ENCODE measurements at places on chromosomes 12 and 14.

DNA sequence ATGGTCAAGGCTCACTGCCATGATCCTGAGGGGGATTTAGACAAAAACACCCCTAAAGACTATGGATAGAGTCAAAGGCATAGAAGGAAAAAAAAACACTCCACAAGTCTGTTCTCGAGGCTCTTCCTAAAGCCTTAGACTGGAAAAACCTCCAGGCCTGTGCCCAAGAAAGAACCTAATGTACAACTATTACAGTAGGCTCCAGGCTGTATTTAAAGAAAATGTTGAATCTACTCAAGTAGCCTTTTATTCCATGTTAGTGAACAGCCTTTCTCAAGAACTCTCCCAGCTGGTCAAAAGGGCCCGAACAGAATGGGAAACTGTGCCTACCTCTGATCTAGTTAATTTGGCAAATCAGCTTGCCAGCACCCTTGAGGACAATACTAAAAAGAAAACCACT is 28.3 kb downstream of the GNPTAB start:
- DNase-seq: no peak

- no peak for DNase-seq
These were observed 33.7 kb downstream of the ITPK1 start for GRCh38 chr14:93081876-93082570.

GRCh38 chr12:98397323-98398105 is 117.9 kb upstream of the TMPO start:
- DNase-seq: peak; percentile 75

DNA sequence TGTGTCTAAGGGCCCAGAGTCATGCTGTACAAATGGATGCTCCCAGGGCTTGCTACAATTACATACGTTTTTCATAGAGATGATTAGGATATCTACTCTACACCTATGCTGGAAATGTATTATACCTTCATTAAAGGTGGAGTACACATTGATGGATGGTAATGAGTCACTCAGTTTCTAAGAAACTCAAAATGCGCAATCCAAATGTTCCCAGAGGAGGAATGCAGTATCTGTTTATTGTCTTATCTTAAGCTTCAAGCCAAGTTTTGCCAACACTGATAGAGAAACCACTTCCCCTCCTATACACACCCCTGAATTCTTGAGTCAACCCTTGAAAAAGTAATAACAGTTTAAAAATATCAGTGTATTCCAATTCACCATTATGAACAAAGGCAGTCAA is 266.6 kb upstream of the FAR2 start:
- DNase-seq: no peak

DNA sequence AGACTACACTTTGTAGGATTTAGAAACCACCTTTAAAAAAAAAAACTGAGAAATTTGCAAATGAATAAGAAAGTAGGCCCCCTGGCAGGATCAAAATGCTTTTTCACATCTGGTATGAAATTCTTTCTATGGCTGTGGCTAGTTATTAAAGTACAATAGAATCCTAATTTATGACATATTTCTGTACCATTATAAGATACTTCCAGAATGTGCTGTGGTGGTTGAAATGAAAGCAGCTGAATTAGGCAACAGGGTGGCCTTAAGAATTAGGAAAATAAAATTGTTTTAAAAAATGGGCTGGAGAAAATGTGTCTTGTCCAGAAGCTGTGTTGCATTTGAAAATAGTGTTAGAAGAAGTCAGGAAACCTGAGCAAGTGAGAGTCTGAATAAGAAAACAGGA is 85.9 kb upstream of the PDE3A start:
- DNase-seq: no peak

GRCh38 chr14:23119363-23120327 is 590 bp upstream of the CEBPE start:
- DNase-seq: peak; percentile 16

DNA sequence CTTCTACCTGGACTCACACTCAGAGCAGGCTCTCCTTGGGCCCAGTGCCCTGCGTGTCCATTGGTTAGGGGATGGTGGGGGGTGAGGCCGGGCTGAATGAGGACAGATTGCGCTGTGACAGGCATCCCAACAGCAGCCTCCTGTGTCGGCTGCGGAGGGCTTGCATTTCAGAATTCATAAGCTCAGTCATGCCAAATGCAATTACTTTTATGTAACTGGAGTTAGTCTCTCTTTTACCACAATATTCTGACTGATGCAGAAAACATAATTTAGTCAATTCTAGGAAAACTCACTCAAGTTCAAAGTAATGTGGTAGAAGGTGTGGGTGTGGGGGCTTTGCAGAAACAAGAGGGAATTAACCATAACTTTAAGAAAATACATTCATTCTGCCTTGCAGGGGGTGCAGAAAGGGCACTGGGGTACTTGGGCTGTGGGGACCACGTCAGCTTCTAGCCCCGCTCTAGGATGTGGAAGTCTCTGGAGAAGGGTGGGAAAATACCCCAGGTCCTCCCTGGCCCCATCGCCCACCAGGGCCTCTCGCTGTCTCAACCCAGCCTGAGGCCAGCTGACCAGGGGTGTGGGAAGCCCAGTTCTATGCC is 257.7 kb downstream of the ADGRD1 start:
- DNase-seq: no peak

GRCh38 chr14:80278293-80279023 is 67.2 kb upstream of the DIO2 start:
- no peak for DNase-seq

- DNase-seq: no peak
These were observed 40.4 kb downstream of the TMCC3 start for GRCh38 chr12:94609917-94610443.

- no peak for DNase-seq
These were observed 36.3 kb downstream of the PRKAB1 start for GRCh38 chr12:119704065-119704747.

Data from activated T-cell treated with anti-CD3 and anti-CD28 coated beads for 1 hour (primary cell).